ENCODE measurements at places on chromosomes 2 and 18.

GRCh38 chr18:54162431-54162830, 62.0 kb downstream of the MBD2 start:
- DNase-seq = no peak

GRCh38 chr2:184596819-184597411, 1.4 kb upstream of the ZNF804A start:
- no peak for DNase-seq

- DNase-seq = no peak
These were observed 122.5 kb downstream of the FHOD3 start for GRCh38 chr18:36419900-36420531.

DNA sequence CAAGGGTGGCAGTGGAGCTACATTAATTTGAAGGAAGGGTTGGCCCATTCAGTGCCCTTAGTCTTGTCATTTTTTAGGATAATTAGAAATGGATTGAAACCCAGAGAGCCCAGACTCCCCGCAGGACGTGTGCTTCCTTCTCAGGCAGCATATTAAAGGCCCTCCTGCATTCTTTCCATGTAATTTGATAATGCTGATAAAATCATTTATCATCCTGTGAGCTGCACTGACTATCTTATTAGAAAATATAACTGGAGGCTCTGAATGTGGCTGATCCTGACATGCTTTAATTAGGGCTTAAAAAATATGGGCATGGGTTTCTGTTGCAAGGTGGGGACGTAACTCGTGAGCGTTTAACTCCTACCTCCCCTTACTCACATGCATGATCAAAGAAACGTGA, 148.1 kb downstream of the ACKR3 start:
- no peak for DNase-seq

GRCh38 chr2:197704434-197705120, 592 bp upstream of the MARS2 start:
- no peak for DNase-seq

DNA sequence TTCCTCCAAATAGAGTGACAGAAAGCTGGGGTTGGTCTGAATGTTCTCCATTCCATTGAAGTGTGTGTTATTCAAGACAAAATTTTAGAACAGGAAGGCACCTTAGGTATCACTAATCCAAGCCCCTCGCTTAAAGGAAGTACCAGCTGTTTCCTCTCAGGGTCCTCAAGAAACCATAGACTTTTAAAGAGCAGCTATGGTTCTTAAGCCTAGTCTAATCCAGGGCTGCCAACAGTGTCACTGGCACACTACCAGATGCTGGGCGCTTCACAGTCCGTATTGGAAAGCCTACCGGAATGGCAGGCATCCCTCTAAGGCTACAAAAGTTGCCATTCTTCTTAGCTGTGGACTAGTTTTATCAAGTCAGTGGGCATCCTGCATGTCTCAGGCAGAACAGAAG, 1.9 kb downstream of the NEMP2 start:
- no peak for DNase-seq

GRCh38 chr18:23330423-23330822, 122.7 kb upstream of the RIOK3 start:
- no peak for DNase-seq

GRCh38 chr2:207128867-207129266, 36.9 kb downstream of the KLF7 start:
- DNase-seq = no peak

DNA sequence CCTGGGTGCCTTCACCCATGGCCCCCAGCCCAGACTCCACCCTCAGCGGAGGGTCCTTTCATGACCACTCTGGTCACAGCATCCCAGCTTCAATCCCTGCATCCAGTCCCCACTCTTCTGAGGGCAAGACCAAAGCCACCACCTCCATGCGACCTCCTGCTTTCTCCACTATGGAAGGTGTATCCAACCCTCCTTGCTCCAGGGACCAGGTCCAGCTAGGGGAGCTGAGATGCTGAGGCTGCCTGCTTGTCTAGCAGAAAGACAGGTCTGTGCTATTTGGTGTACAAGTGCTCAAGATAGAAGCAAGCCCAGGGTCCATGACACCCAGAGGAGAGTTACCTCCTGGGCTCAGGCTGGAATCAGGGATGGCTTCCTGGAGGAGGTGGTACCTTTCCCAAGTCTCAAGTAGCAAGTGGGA, 73.8 kb upstream of the RAB6C start:
- no peak for DNase-seq

- no peak for DNase-seq
These were observed 110.3 kb downstream of the PXDN start for GRCh38 chr2:1633936-1634587.
